ENCODE measurements at places on chromosomes 6 and 20. TPM values are rescaled to one million over a fixed set of nuclear protein-coding genes. Genes with fewer than 3 reads are reported as not detected.

C20orf202 gene
- not detected for total RNA-seq

FNDC11 gene
- 0.13 TPM for total RNA-seq

IL17A gene
- total RNA-seq, result 0.63 TPM

MCHR2 gene
- not detected for total RNA-seq

DNA sequence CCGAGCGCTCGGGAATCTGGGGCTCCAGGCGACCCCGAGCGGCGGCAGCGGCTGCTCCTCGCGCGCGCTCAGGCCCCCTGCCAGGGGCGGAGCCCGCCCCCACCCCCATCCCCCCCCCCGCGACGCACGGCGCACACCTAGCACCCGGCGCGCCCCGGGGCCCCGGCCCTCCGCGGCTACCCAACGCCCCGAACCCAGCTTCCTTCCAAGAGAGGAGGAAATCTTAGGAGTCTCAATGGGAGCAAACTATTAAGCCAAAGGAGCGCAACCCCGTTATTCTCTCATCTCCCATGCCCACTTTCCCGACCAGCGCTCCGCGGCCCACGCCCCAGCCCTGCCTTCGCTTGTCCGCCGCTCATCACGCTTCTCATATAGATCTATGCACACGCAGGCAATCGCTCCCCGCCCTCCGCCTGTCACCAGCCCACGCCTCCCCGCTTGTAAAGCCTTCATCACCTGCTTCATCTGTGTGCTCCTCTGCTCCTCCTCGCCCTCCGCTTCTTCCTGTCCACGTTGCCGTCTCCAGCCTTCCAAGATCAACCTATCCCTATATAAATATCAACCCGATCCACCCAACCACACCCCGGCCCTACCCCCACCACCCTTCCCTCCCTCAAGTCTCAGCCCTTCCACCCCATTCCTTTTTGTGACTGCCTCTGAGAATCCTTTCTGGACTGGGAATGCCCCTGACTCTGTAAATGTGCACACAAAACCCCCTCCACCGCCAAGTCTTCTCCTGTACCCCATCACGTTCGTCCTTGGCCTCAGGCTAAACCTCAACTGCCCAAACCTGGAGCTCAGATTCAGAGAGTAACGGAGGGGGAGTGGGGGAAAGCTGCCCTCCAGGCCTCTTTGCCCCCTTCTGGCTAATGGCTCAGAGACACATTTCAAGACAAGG lies at the start of gene DLK2:
TSS of gene DLK2 (minus strand) at position 18 of the 898 bp plus-strand sequence. CDS start 723 bp downstream, outside the sequence.
- no peaks in the 10 kb centered on the region for H3K27me3 ChIP-seq
- peak within 1 kb of the TSS; percentile 74 for H3K4me3 ChIP-seq
- H3K36me3 ChIP-seq, result no peaks in the 10 kb centered on the region
- DNase-seq, result peak; percentile 50
- no peak within 1 kb of the TSS for H3K27ac ChIP-seq

- H3K27me3 ChIP-seq, result no peaks in the 10 kb centered on the region
- H3K4me1 ChIP-seq, result no peaks in the 10 kb centered on the region
- H3K4me3 ChIP-seq, result no peak overlapping the region
- no peak for DNase-seq
- H3K36me3 ChIP-seq, result no peaks in the 10 kb centered on the region
These were observed 852.3 kb downstream of the QKI start for GRCh38 chr6:164266851-164267250.

- no peak for DNase-seq
- H3K4me3 ChIP-seq, result no peak overlapping the region
- no peaks in the 10 kb centered on the region for H3K27me3 ChIP-seq
- no peaks in the 10 kb centered on the region for H3K4me1 ChIP-seq
- no peaks in the 10 kb centered on the region for H3K36me3 ChIP-seq
- H3K27ac ChIP-seq, result no peak overlapping the region
These were observed 1067.5 kb upstream of the MAP3K7 start for GRCh38 chr6:91654357-91654756.

DNA sequence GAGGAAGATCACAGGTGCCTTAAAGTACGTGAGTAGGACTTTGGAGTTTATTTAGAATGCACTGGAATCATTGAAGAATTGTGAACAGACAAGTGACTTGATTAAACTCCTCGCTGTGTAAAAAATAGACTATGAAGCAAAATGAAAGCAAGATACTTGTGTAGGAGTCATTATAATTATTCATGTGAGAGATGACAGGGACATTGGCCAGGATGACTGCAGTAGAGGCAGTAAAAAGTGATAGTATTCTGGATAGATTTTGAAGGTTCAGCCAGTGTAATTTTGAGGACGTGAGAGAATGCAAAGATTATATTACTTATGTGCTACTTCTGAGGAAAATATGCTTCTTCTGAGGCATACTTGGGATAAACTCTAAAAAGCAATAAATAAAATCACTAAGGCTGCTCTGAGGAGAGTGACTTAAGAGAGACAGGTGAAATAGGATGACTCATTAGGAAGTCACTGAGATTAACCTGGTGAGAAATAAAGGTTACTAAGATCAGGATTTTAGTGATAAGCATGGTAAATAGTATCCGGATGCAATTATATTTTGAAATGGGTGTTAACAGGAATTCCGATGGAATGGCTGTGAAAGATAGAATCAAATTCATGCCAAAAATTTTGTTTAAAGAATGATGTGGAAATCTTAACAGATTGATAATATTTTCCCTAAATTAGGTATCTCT lies 202.0 kb downstream of the CENPW start:
- no peaks in the 10 kb centered on the region for H3K27me3 ChIP-seq
- H3K36me3 ChIP-seq, result no peaks in the 10 kb centered on the region
- no peak overlapping the region for H3K4me3 ChIP-seq
- no peak for DNase-seq
- no peak overlapping the region for H3K27ac ChIP-seq

GRCh38 chr6:110878751-110879522 lies 4.4 kb downstream of the AMD1 start:
- peak; percentile 23 for DNase-seq
- no peak overlapping the region for H3K27ac ChIP-seq
- peaks cover 68% of the 10 kb centered on the region for H3K4me1 ChIP-seq
- no peaks in the 10 kb centered on the region for H3K36me3 ChIP-seq

DNA sequence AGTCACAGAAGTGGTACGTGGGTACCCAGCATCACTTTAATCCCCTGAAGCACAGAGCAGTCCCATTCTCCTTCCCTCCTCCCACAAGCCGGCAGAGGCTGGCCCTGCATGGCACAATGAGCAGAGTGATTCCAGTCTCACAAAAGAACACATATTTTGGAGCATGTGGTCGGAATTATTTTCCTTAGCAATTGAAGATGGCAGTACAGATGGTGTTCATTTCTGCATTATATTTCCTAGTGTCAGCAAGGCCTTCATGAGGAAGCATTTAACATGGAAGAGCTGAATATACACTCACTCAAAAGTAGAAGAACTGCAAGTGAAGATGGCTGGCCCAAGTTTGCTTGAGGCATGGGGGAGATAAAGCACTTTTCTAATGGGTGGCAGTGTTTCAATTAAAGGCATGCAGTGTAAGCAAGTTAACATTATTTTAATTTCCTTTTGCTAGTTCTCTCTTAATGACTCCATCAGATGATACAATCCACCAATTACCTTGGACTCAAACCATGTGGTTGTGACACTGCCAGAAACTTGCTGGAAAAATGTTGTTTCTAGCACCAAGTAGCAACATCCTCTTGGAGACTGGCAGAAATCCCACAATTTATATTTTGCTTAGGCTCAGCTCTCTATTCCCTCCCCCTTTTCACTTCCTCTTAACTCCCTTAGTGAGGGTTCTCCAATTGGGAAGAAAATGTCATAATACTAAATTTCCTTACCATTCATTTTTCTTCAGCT lies 74.4 kb downstream of the ARHGAP18 start:
- no peaks in the 10 kb centered on the region for H3K4me1 ChIP-seq
- H3K4me3 ChIP-seq, result no peak overlapping the region
- no peaks in the 10 kb centered on the region for H3K27me3 ChIP-seq
- no peak for DNase-seq

DNA sequence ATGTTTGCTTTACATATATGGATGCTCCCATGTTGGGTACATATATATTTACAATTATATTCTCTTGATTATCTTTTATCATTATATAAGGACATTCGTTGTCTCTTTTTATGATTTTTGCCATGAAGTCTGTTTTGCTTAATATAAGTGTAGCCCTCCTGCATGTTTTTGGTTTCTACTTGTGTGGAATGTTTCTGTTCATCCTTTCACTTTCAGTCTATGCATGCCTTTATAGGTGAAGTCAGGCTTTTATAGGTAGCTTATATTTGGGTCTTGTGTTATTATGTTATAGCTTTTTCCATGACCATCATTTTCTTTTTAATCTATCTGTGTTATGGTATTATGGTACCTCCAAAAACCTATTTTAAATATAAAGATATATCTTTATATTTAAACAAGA lies 612.5 kb upstream of the HS3ST5 start:
- no peak for DNase-seq
- no peaks in the 10 kb centered on the region for H3K4me1 ChIP-seq
- H3K4me3 ChIP-seq, result no peak overlapping the region
- no peaks in the 10 kb centered on the region for H3K36me3 ChIP-seq
- H3K27me3 ChIP-seq, result no peaks in the 10 kb centered on the region
- no peak overlapping the region for H3K27ac ChIP-seq
